Stimulated activated CD8-positive, alpha-beta memory T cell treated with anti-CD3 and anti-CD28 coated beads, Interleukin-2, amount 100 ng/mL, for 48 hours (primary cell): ENCODE measurements at places on chromosomes 6 and 20.
A peak's percentile ranks its signal among the peaks of the same experiment; 100 is the strongest.

DNA sequence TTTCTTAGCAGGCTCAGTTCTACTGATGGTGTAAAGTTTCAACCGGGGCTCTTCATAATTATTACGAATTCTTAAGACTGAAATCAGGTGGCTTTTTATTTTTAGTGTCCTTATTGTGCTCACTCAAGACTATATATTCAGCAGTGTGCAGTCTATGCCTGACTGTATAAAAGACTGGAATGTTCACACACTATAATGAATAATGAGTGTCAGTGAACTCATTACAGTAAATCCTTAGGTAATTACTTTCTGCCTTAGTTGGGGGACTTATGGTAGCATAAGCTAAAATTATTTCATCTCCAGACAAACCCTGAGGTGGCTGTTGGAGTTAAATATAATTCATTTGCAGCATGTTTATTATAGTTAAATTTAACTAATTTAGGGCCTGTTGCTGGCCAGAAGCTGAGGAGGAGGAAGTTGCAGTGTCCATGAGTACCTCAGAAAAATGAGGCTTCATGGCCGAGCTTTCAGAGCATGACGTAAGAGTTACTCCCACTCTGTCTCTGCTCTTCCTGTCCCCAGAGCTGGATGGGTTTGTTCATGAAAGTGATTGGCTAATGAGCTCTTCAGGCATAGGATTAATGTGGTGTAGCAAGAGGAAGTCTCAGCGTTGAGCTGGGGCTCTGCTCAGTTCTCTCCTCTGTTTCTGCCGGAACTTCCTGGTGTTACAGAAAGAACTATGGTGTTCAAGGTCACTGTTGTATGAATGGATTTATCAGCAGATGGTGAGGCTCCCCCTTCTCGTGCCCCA is 335.7 kb downstream of the NRN1 start:
- no peak for DNase-seq

DNA sequence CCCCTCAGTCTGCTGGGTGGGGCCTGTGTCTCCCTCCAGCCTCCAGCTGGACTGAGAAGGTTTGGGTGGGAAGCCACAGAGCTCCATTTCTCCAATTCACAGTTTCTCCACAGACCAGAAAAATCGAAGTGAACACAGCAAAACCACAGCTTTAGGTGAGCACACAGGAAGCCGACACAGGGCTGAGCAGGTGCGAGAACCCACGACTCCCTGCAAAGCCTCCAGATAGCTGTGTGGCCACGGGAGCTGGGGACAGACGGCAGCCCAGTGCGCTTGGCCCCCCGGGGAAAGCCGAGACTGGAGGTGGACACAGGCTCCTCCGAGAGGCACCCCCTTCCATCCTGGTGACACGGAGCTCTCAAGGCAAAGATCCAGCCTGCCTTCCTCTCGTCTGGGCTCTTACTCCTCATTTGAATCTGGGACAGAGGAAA is 29.0 kb upstream of the MPC1 start:
- DNase-seq, result no peak

- no peak for DNase-seq
Observed at GRCh38 chr6:33414592-33415271, 3.2 kb downstream of the CUTA start.

DNA sequence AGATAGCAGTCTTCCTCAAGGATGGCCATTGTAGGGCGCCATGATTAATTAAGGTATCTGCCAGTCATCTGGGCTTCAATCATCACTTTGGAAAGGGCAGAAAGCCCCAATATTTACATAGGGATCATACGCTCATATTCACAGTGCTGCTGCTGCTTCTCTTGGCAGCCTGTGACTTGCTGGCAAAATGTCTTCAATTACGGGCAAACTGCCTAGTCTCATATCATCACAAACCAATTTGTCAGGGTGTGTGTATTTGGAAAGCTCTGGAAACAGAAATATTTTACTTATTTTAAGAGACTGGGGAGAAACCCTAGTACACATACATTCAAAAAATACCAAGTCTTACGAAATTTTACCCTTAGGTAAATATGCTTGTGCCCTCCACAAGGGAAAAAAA is 77.6 kb downstream of the SAMD5 start:
- no peak for DNase-seq

- DNase-seq, result no peak
Observed at GRCh38 chr6:30926644-30927043, 5.3 kb downstream of the SFTA2 start.

DNA sequence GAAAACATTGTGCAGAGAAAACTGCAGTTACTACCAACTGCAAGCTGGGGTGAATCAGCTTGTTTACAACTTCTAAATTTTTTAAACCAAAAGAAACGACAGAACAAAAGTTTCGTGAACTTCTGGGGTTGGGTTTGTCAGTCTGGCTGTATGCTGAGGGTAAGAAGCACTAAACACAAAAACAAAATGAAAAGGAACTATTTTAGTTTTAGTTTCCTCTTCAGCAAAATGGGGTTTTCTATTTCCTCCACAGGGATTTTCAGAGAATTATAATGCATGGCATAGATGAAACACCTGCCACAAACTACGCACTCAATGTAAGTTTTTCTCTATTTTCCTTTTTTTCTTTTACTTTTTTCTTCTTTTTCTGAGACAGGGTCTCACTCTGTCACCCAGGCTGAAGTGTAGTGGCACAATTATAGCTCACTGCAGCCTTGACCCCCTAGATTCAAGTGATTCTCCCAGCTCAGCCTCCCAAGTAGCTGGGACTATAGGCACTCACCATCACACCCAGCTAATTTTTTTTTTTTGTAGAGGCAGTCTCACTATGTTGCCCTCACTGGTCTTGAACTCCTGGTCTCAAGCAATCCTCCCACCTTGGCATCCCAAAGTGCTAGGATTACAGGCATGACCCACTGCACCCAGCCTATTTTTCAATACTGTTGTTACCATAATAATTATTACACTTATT is 40.6 kb downstream of the CGA start:
- no peak for DNase-seq

GRCh38 chr6:135281964-135282363 is 100.9 kb downstream of the MYB start:
- DNase-seq, result no peak

- peak; percentile 27 for DNase-seq
Observed at GRCh38 chr6:137571854-137572253, 77.7 kb upstream of the OLIG3 start.
